RWPE2 (cell line): ENCODE measurements at places on chromosomes 6 and 20.
A peak's percentile ranks its signal among the peaks of the same experiment; 100 is the strongest.

DNA sequence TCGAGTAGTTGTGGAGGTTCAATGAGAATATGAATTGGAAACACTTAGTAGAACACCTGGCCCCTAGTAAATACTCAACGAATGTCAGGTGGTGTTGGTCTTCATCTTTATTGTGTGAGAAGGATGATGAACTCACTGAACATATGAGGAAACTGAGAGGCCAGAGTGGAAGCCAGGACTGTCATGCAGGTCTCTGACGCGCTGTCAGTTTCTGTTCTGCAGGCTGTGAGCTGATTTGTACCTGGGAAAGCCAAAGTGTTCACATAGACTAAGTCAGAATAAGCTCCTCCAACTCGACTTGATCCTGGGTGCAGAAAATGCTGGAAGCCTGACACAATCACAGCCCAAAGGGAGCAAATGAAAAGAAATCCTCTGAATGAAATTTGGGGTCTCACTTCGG, 222.2 kb downstream of the LY86 start:
- DNase-seq: no peak

DNA sequence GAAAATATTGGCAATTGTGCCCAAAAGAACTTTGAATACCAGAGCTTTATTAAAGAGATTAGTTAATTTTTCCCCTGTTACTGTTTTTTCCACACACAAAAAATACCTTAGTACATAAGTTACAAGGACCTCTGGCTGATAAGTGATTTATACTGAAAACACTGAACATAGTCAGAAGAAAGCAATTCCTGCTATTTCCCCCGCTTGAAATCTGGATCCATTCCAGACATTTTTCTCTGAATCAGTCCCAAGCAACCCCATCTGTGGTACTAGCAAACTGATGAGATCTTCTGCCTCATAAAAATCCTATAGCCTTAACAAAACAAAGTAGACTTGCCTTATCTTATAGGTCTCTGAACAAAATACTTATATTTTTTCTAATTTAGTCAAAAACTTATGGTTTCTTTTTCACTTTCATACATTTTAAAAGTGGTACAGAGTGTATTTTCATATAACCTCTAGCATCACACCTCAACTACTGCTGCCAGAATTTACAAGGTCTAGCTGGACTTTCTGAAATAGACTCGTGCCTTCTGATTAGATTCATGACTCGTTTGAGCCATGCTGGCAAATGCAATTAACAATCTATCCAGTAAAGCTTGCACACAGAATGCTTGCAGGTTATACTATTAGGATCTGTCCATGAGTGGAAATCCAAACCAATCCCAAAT, 111.9 kb downstream of the TBX18 start:
- no peak for DNase-seq

DNA sequence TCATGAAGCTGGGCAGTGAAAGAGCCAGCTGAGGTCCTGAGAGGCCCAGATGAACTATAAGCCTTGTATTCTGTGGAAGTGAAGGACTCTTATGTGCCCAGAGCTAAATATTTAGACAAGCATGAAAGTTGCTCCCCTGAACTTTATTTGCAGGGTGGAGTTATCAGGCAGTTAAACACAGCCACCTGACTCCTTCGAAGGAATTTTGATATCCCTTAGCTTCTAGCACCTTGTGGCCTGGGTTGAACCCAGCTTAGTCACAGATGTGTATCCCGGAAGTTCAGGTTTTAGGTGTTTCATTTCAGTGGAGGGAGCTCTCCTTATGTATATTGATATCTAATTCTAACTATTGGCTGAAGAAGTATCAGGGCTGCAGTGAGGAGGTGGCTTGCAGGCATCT, 20.4 kb downstream of the NR2E1 start:
- DNase-seq: no peak

GRCh38 chr20:3014179-3014578, 29.2 kb upstream of the GNRH2 start:
- DNase-seq: no peak

DNA sequence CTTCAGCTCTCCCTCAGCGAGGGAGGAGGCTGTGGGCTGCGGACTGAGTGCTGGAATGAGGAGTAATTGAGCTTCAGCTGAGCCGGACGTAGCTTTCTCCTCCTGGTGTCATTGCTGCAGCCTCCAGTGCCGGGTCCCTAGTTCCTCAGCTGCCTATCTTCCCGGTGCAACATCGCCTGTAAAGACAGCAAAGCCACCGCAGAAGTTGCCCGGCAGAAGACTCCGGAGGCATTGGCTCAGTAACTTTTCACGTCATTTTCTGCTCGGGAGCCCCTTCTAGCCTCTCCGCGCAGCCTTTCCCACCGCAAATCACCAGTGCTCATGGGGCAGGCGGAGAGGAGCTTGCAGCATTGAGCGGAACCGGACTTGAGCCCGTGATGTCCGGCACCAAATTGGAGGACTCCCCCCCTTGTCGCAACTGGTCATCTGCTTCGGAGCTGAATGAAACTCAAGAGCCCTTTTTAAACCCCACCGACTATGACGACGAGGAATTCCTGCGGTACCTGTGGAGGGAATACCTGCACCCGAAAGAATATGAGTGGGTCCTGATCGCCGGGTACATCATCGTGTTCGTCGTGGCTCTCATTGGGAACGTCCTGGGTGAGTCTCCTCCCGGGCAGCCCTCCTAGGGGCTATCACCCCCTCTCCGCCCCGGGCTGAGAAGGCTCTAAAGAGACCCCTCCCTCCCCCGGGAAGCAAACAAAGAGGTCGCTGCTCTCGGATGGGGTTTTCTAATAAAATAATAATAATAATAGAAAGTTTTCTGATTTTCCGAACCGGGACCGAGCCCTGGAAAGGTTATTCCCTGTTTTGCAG, at the start of gene HCRTR2:
Gene HCRTR2, plus strand, starts transcription at position 305 of the 816 bp plus-strand sequence. Its CDS starts 73 bp downstream, at position 378.
- DNase-seq: no peak

GRCh38 chr6:159761129-159761872, 544 bp upstream of the ACAT2 start:
- DNase-seq: no peak

- DNase-seq: peak; percentile 82
Measured at GRCh38 chr6:44010411-44011349, 116.6 kb downstream of the MRPL14 start.

DNA sequence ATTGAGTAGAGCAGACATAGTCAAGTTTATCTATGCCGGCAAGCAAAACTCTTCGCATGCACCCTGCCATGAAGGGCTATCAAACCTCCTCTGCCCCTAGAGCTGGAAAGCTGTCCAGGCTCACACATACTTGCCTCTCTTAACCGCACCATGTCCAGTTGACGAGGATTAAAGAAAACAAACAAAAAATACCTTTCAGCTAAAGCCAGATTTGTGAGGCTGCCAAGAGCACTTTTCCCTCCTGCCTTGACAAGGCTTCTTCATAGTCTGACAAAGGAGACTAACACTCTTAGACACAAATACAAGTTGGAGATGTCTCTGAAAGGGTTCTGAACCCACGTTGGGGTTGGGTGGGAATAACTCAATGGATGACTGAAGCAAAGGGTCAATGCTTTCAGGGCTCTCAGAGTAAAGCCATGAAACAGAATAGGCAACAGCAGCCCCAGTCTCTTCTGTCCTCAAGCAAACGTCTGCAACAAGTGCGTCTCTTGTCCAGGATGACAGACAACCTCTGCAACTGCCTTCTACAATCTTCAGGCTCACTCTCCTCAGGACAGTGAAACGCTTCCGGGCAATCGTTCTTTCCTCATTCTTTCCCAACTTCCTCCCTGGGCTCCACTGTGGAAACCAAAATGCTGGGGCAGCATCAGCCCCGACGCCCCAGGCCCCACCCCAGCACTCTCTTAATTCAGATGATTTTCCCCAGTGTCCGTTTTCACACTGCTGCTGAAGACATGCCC, 57.8 kb downstream of the AGPAT4 start:
- DNase-seq: no peak

DNA sequence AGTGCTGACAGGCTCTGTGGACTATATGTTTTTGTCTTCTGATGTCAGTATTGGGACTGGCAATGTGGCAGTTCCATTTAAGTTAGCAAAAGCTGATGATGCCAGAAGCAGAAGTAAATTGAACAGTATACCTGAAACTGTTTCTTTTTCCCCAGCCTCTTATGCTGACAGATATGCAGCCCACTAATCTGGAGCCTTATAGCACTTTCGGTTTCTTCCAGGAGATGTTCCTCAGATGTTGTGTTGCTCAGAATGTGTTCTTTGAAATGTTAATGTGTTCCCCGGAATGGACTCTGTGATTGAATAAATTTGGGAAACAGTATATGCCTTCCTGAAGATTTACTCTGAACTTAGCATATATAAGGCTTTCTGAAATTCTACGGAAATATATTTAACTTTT, 80.7 kb upstream of the MRAP2 start:
- no peak for DNase-seq

GRCh38 chr20:56430461-56430860, 18.4 kb downstream of the CASS4 start:
- DNase-seq: peak; percentile 48

GRCh38 chr6:16136621-16137450, 8.0 kb downstream of the MYLIP start:
- no peak for DNase-seq

DNA sequence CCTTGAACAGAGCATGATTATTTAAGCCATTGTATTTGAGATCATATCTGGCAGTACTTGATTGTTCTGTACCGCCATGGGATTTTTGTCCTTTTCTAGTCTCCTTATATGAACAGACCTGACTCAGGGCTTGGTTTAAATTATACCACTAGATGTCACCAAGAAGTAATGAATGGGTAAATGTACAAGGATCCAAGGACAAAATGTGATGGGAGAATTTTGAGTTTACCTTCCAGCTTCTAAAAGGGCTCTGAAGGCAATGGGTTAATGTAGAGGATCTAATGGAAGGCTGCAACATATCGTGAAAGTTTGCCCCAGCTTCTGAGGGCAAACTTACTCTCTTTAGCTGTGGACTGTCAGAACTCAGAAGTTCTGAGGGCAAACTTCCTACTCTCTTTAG, 12.0 kb downstream of the RNF8 start:
- no peak for DNase-seq

DNA sequence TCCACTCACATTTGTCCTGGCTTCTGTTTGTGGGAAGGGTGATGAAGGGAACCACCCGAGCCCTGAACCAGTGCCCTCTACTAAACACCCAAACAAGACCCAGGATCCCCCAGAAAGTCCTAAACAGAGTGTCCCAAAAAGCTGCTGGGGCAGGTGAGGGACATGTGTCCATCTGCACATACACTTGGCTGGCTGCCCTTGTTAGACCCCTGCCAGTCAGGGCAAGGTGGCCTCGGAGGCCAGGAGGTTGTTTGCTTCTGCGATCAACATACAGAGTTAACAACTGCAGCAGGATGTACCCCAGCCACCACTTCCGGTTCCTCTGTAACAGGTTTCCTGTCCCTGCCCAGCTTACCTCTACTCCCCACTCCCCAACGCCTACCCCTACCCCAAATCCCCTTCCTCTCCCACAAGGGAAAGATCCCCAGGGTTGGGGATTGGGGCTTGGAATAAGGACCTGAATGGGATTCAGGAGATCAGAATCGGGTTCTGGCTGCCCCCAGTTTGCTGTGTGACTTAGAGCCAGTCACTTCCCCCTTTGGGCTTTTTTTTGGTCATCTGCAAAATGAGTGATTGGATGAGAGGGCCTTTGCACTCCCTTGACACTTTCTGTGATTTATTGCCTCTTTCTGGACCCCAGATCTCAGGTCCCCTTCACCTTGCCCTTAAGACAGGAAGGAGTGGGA, 13.9 kb downstream of the DEF6 start:
- no peak for DNase-seq

GRCh38 chr6:32602383-32602782, 12.7 kb upstream of the HLA-DRB1 start:
- no peak for DNase-seq

DNA sequence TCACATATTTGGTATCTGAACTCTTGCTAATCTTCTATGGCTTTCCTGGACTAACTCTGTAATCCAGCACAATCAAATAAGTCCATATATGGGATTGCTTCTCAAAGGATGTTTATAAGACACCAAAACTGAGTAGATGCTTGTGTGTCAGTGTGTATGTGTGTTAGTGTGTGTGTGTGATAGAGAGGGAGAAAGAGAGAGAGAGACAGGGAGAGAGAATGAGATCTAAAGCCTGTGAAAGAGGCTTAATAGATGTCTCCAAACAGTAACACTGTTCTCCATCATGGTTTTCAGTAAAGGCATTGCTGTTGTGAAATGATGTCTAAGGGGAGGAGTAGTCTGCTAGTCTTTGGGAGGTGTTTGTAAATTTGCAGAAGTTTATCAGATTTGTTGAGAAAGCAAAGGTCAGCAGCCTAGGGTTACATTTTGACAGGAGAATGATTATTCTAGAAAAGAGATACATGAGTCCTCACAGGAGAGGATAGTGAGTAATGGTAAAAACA, 73.9 kb upstream of the MLIP start:
- DNase-seq: no peak

GRCh38 chr6:131765804-131766135, 42.0 kb upstream of the ENPP1 start:
- no peak for DNase-seq
